NCI-H69 (cell line): ENCODE measurements at places on chromosomes 3 and 15.

DNA sequence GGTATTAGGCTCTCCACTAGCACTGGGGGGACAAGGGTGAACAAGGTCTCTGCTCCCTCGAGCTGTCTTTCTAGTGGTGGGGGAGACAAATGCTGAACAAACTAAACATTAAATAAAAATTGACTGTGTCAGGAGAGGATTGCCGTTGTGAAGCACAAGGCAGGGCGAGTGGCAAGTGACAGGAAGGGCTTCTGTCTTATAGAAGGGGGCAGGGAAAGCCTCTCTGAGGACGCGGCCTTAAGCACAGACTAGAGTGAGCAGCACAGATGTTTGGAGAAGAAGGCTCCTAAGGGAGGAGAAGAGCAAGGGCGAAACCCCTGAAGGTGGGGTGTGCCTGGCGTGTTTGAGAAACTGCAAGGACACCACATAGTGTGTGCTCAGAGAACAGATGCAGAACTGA, 50.9 kb upstream of the ATP2B2 start:
- DNase-seq, result no peak

DNA sequence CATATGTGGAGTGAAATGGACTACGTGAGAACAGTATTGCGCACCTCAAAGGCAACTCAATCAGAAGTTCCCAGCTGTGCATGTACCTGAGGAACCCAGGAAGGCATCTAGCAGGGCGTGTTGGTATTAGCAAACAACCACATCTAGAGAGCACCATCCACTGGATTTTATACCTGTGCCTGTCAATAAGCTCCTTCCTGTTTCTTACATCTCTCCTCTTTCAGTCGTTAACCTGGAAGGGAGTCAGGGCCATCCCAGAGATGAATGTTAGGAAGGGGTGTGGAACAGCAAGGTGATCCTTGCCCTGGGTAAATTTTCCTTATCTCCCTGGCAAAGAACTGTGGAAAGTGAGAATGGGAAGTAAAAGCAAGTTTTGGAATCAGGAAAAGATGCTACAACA, 29.6 kb upstream of the CHMP2B start:
- DNase-seq, result peak; percentile 8

- no peak for DNase-seq
Measured at GRCh38 chr3:197343656-197344408, 45.4 kb upstream of the DLG1 start.

GRCh38 chr15:67840749-67841512, 1.1 kb upstream of the RNU6-1 start:
- peak; percentile 73 for DNase-seq

DNA sequence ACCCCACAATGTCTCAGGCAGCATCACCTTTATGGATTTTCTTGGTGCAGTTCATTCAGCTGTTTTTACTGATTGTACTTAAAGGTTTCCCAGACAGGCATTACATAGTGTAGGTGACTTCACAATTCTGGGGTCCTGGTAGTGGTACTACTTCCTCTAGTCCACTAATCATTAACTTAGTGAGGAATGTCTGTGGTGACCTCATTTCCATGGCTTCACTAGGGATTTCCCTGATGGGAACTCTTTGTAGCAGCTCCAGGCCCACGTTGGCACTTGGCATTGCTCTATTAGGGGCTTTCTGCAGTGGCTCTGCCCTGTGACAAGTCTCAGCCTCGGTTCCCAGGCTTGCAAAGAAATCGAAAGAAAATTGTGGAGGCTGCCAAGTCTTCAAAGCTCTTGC, 48.1 kb upstream of the NPAP1 start:
- no peak for DNase-seq

DNA sequence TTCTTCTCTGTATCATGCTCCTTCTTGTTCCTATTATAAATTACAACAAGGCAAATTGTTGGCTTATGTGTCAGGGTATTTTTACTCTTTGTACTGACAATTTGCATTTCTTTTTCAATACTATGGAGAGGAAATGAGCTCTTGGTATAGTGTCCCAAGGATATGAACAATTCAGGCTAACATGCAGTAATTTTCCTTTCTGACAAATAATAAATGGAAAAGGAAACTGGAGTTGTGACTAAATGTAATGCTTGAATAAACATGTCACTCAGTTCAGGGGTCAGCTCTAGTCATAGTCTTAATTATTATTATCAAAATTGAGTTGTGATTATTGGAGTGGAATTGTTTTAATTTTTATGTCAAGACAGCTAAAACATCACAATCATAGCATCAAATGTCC, 256.0 kb upstream of the ZPLD1 start:
- DNase-seq, result no peak

GRCh38 chr3:16568532-16568931, 36.7 kb downstream of the DAZL start:
- no peak for DNase-seq

GRCh38 chr15:100158356-100158755, 183.4 kb downstream of the ADAMTS17 start:
- no peak for DNase-seq

DNA sequence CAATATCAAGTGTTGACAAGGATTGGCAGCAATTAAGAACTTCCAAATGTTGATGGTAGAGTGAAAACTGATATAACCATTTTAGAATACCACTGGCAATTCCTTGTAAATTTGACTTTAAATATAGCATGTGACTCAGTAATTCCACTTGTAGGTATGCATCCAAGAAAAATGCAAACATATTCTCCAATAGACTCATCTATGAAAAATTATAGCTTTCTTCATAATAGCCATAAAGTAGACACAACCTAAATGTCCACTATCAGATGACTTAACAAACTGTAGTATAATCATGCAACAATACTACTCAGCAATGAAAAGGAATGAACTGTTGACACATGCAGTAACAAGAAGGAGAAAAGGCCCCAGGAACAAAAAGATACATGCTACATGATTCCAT, 988.1 kb downstream of the FHIT start:
- DNase-seq, result no peak

DNA sequence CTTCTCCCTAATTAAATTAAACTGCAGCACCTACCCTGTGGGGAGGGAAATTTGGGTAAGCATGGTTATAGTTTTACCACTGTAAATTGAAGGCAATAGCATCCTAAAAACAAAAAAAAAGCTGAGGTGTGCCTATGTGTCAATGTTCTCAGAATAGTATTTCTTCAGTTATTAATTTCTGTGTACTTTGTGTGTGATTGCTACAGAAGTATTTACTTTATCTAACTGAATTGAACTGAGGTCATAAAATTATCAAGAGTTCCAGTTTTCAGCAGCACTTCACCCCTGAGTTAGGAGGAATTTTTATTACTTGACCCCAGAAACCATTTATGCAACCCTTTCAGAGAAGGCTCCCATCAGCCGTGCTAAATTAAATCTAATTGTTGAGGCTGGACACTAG, 333.6 kb upstream of the ALCAM start:
- no peak for DNase-seq

DNA sequence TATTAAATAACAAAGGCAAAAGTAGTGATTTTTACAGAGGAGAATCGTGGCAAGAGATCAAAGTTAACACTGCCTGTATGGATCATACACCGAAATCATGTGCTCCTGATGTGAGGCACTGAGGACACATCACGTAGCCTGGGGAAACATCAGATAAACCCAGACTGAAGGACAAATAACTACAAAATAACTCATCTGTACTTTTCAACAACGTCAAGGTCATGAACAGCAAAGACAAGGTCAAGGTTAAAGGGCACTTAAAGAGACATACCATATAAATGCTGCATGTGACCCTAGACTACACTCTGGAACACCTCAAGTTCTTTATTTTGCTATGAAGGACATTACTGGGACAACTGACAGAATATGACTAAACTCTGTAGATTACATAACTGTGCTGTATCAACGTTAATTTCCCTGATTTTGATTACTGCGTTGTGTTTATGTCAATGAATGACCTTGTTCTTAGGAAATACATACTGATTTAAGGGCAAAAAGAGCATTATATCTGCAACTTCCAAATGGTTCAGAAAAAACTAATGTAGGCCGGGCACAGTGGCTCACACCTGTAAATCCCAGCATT, 48.1 kb downstream of the CHSY1 start:
- DNase-seq, result no peak

GRCh38 chr3:195013411-195014361, 257.3 kb downstream of the XXYLT1 start:
- DNase-seq, result no peak

- no peak for DNase-seq
Measured at GRCh38 chr3:204102-204501, 7.5 kb downstream of the CHL1 start.

DNA sequence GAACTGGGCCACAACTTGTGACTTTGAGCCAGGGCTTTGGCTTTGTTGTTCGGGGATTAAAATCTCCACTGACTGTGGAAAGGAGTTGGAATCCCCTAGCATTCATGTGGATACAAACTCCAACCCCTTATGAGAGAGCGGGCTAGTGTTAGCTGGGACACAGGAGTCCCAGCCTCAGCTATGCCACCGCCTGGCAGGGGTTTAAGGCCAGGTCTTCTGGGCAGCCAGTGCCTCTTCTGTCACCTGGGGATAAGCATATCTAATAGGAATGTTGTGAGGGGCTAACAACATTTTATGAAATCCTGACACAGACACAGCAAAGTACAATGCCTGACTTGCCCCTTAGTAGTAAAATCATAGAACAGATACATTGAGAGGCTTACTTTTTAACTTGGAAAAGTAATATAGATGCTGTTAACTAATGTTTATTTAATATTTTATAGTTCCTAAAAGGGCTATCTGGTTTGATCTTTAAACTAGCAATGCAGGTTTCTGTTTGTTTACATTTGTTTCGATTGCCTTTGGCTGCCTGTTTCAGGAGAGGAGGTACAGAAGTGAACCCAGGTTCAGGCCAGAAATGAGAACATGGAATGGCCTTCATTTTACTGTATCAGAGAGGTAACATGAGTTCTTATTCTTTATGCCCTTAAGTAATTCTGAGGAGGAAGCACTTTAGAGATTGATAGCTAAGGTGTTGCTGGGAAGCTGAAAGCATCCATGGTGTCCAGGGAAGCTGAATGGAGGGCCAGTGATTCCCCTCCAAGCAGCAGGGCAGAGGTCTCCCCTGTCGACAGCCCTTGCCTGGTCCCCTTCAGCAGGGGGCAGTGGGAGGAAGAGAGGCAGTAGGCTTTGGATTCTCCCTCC, 8.7 kb downstream of the GPR160 start:
- DNase-seq, result no peak

GRCh38 chr3:142056656-142057330, 92.6 kb downstream of the TFDP2 start:
- DNase-seq, result no peak

GRCh38 chr3:6354653-6355052, 506.3 kb upstream of the GRM7 start:
- DNase-seq, result no peak

DNA sequence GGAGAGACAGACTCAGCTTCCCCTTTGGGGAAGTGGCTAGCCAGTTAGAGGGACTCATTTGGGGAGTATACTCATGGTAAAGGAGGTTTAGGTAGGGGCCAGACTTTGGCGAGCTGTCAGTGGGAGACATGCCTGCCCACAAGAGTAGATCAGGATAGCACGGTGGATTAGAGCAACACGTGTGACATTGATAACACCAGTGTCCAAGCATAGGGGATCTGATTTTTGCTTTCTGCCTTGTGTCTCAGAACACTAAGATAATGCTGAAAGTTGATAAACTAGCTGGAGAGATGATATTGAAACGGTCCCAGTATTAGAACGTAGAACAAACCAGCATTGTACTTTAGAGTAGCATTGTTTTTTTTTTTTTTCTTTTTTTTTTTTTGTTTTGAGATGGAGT, 25.9 kb downstream of the MAP6D1 start:
- DNase-seq, result no peak

- DNase-seq, result no peak
Measured at GRCh38 chr3:8851703-8852102, 82.3 kb upstream of the OXTR start.

DNA sequence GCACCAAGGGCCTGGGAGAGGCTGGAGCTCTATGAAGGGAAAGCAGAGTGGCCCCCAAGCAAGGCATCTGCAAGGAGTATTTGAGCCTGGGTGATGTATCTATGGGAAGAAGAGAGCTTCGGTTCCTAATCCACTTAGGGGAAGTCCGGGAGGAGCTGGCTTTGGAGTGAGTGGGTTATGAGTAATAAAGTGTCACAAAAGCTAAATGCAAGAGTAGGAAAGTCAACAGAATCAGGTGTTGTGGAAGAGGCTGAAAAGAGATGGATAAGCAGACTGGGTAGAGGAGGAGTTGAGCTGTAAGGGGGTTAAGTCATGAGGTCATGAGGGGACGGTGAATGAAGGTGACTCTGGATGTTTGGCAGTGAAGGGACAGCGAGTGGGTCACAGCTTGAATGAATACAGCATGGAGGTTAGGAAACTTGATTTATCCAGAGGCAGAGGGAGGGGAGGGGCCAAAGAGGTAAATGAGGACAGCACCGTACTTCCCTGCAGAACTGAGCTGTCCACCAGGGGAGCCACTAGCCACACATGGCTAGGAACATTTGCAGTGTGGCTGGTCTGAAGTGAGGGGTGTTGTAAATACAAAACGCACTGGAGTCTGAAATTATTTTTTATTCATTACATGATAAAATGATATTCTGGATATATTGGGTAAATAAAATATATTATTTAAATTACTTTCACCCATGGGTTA, 83.3 kb downstream of the ADCY5 start:
- DNase-seq, result peak; percentile 45

DNA sequence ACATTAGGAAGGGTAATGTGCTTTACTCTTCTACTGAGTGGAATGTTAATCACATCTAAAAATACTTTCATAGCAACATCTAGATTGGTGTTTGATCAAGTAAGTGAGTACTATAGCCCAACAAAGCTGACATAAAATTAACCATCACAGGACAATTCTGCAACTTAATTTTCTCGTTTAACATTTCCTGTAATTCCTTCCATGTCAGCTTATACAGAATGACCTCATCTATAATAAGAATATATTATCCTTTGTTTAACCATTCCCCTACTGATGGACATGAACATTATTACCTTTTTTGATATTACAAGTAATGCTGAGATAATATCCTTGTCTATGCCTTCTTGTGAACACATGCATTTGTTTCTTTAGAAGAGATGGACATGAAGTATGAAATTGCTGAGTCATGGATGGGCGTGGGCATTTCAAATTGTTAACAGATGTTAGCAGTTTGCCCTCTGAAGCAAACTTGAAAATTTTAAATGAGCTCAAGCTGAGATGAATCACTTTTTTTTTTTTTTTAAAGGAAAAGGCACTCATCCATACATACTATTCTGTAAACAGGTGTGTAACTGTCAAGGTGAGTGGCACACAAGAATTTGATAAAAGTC, 85.1 kb downstream of the OXNAD1 start:
- peak; percentile 73 for DNase-seq

GRCh38 chr15:91302588-91303439, 202.8 kb downstream of the SV2B start:
- DNase-seq, result peak; percentile 86
